ENCODE measurements at places on chromosomes 7 and 10.
A peak's percentile ranks its signal among the peaks of the same experiment; 100 is the strongest.

DNA sequence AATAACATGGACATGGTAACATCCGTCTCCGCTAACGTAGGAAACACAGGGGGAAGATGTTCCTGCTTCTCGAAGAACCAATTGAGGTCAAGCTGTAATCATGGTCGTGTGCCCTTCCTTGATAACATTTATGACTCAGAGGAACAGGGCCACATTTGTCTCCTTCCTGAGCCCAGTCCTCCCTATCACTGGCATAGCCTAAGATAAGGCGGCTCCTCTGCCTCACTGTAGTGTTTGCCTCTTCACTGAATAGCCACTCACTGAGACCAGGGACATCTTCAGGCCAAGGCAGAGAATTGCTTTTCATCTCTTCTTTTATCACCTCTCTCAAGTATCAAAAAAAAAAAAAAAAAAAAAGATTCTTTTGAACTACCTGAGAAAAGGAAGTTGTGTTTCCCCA, 5.4 kb upstream of the GRM8 start:
- no peak for DNase-seq

- DNase-seq, result no peak
Measured at GRCh38 chr10:89699581-89700064, 1.8 kb upstream of the KIF20B start.

- no peak for DNase-seq
Measured at GRCh38 chr7:6162331-6162620, 110.1 kb downstream of the CYTH3 start.

DNA sequence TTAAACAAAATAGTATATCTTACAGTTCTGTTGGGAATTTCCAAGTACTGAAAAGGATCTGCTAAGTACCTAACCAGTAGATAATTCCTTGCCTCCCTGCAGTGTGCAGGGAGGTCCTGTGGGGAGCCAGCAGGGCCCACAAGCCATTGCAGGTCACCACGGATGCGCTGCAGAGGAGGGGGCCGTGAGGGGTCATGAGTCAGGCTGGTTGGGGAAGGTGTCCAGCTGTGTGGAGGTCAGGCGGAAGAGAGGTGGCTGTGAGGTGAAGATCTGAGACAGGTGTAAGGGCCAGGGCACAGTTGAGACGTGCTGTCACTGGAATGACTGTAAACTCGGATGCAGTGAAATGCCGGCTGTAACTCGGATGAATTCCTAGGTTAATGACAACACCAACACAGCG, 80.6 kb downstream of the TRRAP start:
- no peak for DNase-seq

DNA sequence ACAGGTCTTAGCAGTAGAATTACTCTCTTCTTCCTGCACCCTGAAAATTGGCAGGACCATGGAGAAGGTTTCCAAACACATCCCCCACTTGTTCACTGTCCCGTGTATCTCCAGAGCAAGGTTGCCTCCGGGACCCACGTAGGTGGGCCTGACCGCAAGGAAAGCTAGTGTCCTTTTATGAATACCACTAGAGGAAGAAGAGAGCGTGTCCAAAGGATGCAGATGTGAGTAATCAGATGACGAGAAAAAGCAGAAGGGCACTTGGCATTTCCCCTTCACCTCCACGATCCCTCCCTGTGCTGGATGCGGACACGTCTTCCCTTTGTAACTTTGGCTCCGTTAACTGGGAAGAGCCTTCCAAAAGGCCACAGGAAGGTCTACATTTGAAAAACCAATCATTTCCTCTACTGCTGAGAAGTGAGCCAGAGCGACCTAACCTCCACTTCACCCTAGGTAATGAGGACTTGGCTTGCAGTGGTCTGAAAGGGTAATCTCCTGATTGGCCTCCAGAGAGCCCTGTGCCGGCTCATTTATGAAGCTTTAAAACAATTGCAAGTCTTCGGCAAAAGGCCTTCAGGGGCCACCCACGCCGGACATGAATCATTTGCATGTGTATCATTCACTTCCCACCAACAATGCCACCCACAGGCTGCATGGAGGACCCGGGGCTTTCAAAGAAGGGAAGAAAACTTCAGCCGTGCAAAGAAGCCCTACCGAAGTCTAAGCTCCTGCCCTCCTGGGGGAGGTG, 55.4 kb downstream of the LYZL1 start:
- DNase-seq, result peak; percentile 22

DNA sequence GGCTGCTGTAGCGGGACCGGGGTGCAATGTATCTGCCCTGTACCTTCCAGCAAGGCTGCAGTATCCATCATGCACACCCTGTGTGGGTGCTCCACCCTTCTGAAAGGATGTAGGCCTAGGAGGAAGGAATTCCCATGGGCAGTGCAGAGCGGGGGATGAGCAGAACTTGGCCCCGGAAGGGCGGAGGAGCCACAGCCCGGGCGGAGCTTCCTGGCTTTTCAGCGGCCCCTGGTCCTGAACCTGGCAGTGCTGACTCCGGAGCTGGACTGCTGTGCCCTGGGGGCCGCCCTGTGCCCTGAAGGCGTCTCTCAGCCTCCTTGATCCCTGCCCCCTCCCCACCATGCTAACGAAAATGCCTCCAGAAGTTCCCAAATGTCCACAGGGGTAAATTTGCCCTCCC, 175.8 kb downstream of the TCERG1L start:
- no peak for DNase-seq

- peak; percentile 81 for DNase-seq
Measured at GRCh38 chr10:113087165-113088029, 137.3 kb downstream of the TCF7L2 start.

- no peak for DNase-seq
Measured at GRCh38 chr7:2008101-2008935, 224.4 kb downstream of the MAD1L1 start.

DNA sequence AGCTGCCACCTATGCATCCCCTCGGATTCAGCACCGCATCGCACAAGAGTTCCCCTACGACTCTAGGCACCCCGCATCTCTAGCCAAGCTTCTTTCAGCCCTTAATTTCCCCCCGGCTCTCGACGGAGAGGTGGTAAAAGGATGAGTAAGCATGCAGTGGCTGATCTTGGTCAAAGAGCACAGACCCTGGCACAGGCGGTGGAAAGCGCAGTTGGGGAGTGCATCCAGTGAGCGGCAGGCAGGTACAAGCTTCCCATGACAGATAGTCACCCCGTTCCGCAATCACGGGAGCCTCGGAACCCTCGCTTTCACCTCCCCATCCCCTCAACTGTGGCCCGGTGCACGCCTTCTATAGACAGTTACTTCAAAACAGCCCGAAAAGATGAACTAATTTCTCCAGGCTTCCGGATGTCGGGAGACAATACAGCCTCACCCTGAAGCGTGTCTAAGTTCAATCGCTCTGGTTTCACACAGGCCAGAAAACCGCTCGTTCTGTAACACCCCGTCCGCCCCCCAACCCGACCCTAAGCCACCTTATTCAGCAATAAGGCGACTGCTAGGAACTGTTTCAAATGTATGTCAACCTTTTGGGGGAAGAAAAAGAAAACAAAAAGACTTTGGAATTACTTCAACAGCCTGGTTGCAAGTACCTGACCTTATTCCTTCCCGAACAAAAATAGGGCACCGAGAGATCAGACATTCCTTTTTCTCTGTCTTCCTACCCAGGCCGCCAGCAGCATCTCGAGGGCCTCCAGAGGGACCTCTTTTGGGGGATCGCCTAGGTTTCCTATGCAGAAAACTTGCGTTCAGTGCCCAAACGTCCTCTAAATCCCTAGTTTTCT, 1.4 kb downstream of the RHEB start:
- DNase-seq, result peak; percentile 78

GRCh38 chr7:21704359-21704758, 161.5 kb downstream of the DNAH11 start:
- DNase-seq, result peak; percentile 6

DNA sequence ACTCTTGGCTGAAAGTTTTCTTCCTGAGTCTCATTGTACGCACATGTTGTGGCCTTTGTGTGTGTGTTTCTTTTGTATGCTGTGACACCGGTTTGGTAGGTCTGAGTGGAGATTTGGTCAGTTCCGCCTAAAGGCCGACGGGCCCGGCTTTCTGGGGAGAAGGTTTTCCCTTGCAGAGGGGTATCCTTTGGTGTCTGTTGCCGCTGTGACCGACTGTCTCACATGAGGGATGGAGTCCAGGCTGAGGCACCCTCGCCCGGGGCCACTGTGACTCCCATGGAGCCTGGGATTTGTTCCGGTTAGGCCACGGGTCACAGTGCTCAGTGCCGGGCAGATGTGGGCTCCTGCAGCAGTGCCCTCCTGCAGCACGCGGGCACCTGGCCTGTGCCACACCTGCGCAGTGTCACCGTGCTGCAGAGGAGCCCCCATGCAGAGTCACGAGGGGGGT, 19.4 kb downstream of the INPP5A start:
- DNase-seq, result no peak

DNA sequence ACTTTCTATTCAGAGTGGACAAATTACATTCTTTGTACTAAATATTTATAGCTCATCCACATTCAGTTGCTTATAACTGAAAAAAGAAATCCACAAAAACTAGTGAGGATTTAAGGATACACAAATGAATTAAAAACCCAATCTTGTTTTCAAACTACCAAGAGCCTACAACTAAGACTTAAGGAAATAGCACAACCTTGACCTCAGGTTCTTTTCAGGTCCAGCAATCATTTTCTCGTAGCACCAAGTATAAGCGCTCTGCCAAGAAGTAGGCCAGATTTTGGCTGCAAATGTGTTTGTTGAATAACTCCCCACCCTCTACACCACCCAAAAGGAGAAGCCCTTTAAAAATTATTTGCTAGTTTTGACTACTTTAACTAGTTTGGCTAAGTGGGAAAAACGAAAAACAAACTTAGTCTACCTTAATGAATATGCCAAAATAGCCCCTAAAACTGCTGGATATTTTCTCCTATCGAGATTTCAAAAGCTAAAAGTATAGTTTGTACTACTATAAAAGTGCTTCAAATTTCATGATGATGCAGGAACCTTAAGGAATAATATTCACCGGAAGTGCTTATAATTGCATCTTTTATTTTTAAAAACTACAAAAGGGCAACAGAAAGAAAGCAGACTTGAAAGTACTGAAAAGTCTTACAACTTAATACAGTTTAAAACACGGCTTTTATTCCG, 2.7 kb upstream of the KMT2E start:
- DNase-seq, result no peak

GRCh38 chr10:131000743-131001142, 310.8 kb downstream of the TCERG1L start:
- DNase-seq, result no peak

GRCh38 chr10:128306966-128307365, 180.7 kb upstream of the MKI67 start:
- no peak for DNase-seq

DNA sequence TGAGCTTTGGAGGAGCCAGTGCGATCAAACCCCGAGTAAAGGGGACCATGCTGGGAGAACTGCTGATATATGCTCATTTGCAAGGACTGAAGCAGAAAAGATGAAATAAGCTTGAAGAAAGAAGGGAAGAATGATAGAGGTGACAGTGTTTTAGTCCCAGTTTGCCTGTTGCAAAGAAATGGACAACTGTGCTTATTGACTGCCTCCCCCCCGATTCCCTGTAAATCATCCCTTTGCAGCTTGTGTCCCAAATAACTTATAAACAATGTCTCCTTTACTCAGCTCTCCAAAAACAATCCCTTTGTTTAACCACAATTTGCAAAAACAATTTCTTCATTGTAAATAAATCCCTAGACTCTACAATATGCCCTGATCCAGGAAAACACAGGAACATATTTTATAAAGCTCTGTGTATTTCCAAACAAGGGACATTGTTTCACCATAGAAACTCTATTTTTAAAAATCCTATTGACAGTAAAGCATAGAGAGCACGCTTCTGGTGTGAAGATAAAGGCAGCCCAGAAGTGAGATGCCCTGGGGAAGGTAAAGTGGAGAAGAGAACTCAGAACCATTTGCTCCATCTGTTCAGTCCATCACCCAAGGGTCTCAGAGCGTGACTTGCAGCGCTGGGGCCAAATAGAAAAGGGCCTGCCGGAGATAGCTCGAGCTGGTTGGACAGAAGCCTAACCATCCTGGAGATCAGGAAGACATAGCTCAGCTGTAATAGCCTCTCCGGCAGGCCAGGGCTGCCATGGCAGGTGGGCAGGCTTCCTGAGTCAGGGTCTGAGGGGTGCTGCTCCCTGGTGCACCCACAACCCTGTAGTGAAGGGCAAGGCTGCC, 280.5 kb downstream of the WDR11 start:
- no peak for DNase-seq

- peak; percentile 63 for DNase-seq
Measured at GRCh38 chr10:31749301-31749700, 179.3 kb downstream of the ARHGAP12 start.

GRCh38 chr7:140447841-140448240, 31.5 kb downstream of the MKRN1 start:
- no peak for DNase-seq

DNA sequence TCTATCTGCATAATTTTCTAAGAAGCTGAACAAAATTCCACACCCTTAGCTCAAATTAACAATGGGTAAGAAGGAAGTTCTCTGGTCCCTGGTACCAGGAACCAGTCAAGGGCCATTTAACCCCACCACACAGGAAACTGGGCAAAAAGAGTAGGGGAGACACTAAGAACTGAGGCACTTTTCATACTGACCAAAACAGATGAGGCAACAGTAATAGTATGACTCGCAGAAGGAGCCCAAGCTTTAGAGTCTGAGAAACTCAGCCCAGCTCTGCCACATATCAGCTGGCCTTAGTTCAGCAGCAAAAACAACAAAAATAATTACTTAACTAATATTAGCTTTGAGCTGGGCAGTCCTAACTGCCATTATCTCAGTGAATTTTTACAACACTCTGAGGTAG, 221.2 kb downstream of the FAM107B start:
- no peak for DNase-seq

DNA sequence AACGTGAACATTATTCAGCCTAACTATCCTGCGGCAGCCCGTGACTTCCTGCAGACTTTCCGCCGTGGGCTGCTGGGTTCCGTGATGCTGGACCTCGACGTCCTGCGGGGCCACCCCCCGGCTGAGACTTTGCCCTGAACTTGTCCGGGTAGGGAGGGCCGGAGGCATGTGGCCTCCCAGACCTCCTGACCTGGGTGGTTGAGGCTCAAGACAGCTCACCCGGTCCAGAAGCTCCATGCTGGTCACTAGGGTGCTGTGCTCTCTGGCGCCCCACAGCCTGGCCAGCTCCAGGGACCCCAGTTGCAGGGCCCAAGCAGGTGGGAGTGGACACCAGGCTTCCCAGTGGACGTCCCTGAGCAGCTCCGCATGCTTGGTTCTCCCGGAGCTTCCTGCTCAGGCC, 4.4 kb downstream of the SPRN start:
- DNase-seq, result no peak

Measured in stomach (tissue), 19 donors.